ENCODE measurements at places on chromosomes 2 and 18.

DNA sequence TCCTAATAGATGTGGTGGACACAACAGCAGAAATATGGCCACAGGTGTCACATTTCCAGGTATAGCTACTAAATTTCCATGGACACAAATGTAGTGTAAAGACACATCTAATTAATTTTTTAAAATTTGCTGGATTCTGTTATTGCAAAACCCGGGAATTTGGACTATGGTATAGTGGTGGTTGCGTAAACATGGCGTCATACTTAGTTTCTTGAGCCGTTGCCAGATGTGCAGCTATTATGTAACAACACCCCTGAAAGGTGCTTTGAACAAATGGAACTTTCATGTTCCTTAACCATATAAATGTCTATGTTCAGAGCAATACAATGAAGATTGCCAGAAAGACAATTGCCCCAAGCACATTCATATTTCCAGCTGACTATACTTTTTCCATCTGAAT is 85.9 kb downstream of the HRH4 start:
- no peak for DNase-seq

DNA sequence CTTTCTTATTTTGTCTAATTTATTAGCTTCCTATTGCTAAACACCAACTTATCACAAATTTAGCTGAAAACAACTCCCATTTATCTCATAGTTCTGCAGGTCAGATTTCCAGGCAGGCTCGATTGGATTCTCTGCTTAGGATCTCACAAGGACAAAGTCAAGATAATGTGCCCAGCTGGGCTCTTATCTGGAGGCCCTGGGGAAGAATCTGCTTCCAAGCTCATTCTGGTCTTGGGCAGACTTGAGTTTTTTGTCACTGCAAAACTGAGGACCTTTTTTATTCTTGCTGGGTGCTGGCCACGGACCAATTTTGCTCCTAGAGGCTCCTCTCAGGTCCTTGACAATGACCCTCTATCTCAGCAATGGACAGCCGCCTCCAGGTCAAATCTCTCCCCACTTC is 215.5 kb downstream of the TRIB2 start:
- no peak for DNase-seq

GRCh38 chr18:51028201-51028805 is 1.7 kb upstream of the SMAD4 start:
- DNase-seq, result no peak

- DNase-seq, result no peak
These were observed 927.6 kb downstream of the TSN start for GRCh38 chr2:122683018-122683417.

DNA sequence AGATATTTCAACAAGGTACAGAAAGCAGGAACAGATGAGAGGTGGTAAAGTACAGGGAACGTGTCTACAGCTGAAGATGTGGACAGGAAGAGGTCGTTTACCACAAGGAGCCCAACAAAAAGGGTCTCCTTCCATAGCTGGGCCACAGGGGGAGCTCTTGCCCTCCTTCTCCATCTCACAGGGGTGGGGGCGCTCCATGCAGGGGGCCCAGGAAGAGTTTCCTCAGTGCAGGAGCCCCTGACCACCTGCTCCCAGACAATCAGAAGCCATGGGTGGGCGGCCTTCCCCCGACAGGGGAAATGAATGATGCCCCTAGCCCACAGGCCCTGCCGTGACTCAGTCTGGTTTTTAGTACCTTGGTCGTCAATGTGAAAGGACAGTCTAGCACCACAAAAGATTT is 163.6 kb upstream of the ZNF516 start:
- no peak for DNase-seq

DNA sequence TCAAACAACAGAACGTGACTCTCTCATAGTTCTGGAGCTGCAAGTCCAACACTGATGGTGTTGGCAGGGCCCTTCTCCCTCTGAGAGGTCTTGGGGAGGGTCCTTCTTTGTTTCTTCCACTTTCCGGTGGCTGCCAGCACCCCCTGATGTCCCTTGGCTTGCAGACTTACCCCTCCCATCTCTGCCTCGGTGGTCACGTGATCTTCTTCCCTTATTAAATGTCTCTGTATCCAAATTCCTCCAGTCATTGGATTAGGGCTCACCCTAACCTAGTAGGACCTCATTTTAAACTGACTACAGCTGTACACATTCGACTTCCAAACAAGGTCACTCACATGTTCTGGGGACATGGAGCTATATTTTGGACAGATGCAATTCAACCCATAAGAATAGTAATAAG is 780.6 kb upstream of the SALL3 start:
- no peak for DNase-seq

- DNase-seq, result no peak
These were observed 16.4 kb upstream of the NFU1 start for GRCh38 chr2:69453475-69454129.

GRCh38 chr2:86518481-86518880 is 44.8 kb downstream of the CHMP3 start:
- DNase-seq, result no peak

- DNase-seq, result no peak
These were observed 352.0 kb downstream of the ARHGAP15 start for GRCh38 chr2:143481237-143481623.

DNA sequence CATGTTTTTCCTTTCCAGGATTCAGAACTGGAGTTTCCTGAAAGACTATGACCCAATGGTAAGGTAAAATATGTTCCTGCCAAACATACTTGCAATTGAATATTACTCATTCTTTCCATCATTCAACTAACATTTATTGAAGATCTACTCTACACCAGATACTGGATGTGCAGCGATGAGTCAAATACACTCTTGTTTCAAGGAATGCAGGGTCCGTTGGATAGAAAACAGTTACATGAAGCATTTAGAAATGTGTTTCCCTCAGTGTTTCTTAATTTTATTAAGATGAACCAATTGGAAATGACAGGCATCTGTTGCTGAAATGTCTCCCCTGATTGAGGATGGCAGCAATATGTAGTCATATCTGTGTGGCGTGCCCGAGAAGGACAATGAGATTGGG is 14.8 kb upstream of the SLC66A3 start:
- DNase-seq, result no peak

DNA sequence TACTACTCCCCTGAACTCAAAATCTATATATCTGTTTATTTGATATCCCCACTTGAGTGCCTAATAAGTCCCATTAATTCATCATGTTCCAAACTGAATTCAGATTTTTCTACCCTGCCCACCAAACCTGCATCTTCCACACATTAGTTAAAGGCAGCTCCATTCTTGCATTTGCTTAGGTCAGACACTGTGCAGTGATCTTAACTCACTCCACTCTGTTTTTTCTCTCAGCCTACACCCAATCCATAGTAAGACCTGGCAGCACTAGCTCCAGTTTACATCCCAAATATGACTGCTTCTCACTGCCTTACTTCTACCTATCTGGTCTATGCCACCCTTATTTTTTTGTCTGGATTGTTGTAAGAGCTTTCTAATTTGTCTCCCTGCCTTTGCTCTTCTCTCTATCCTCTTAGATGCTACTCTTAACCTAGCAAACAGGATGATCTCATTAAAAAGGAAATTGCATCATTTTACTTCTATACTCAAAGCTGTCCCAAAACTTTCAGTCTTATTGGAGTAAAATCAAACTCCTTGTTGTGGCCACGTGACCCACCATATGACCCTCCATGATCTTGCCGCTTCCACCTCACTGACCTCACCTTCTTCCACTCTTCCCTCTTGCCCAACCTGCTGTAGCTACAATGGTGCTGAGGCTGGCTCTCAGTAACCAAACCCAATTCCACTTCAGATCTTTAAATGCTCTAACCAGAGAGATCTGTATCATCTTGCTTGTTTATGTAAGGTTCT is 274.9 kb upstream of the FANCL start:
- no peak for DNase-seq
